Suppressor macrophage treated with lipopolysaccharide for 4 hours (primary cell): ENCODE measurements at places on chromosomes 2 and 18.

DNA sequence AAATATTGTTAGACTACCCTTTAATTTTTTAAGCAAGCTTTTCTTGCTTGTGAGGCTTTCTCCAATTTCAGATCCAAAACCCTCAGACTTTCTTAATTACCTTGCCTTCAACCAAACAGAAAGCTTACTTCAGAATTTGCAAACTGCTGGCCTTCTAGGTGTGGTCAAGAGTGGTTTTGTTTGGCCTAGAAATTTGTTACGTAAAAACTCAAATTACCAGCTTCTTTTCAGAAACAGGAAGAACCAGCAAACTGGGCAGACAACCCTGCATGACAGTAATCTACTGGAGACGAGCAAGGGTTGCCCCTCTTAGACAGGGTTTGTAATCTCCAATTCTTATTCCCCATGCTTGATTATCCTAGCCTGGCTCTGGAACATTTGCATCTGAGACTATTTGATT lies 27.1 kb downstream of the SRBD1 start:
- peak; percentile 37 for DNase-seq

DNA sequence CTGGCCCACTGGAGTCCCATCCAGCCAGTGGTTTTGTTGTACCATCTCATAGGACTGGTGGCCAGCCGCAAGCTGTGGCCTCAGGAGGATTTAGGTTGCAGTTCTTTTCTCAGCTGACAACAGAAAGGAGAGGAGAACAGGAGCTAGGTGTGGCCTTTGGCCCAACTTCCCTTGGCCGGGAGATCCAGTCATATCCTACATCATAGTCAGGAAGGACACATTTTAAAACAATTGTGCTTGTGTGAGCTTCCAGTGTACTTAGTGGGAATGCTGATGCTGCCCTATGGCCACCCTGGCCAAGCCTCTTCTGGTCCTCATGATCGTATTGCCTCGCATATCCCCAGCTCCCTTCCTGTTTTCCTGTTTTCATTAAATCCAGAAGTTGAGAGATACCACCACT lies 98.1 kb downstream of the WDSUB1 start:
- no peak for DNase-seq

GRCh38 chr18:25650201-25650941 lies 298.4 kb upstream of the ZNF521 start:
- no peak for DNase-seq

GRCh38 chr2:198587240-198587639 lies 782.8 kb downstream of the PLCL1 start:
- no peak for DNase-seq

DNA sequence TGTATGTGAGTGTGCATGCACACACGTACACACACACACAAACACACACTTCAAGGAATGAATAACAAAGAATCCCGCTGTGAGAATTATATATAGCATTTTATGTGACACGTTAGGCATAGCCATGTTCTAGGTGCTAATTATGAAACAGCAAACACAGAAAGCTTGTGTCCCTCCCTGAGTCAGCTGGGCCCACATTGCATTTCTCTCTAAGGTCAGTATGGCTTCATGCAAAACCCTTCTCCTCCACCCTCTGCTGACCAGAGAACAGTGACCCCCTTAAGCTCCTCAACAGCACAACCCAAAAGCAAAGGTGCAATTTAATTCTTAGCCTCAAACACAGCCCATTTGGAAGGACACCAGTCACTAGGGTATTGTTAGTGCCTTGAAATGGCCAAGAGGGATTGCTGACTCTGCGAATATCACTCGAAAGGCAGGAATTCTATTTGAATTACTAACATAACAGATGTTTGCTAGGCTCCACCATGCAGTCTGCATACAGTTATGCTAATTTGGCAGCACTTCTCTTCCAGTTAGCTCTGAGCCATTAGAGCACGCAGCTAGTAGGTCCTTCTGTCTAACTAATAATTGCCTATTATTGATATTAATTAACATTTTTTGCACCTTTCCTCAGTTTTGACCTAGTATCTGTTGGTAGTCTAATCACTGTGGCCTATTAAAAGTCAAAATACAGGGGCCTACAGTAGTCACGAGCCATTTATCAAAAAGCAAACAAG lies 149.0 kb downstream of the LNPK start:
- DNase-seq, result no peak
